GM19239 (cell line): ENCODE measurements at places on chromosomes 6 and 20.

GRCh38 chr6:41965429-41966213 lies 24.0 kb upstream of the CCND3 start:
- DNase-seq: no peak

GRCh38 chr6:47836639-47837038 lies 54.8 kb downstream of the OPN5 start:
- no peak for DNase-seq

DNA sequence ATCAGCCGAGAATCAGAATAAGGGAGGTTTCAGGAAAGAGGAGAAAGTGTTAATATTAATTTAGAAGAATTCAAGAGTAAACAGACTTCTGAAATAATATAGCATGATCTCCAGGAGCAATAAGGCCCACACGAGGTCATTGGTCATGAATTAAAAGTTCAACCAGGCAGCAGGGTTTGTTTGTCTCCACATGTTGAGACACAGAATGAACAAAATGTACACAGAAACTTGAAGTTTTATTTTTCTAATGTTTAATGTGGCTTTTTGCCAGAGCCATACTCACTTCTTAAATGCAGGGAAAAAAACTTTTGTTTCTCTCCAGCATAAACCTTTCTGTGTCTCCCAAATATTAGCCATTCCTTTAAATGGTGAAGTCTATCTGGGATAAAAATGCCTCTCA lies 504.5 kb downstream of the HDGFL1 start:
- DNase-seq: no peak

DNA sequence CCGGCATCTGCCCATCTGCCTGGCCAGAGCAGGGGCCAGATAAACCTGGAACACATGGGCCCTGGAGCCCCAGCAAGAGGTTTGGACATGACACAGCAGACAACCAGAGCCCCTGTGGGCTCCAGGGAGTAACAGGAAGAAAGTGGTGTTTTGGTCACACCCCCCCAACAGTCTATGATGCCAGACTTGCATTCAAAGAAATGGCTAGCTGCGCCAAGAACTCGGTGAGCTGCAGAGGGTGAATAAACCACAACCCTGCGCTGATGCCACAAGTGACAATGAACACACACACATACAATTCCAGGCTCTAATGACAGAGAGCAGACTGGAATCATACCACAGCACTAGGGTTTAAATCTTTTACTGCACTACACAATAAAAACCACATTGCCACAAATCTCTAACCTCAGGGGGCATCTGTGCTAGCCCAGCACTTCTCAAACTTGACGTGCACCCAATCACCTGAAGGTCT lies 34.0 kb downstream of the TRERF1 start:
- no peak for DNase-seq

DNA sequence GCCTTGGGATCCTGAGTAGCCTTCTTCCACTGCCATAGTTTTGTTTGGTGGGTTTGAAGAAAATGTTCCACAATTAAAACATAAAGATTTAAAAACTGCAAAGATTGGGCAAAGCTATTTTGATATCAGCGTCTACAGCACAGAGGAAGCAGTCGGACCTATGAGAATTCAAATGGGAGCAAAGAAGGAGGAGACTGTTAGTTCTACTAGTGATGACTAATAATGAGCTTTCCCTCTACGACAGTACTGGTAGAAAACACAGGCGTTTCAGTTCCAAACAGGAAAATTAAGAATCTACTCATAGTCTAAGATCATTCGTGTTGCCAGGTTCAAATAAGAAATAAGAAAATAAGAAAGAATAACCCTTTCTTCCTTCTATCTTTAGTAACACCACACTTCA lies 121.2 kb downstream of the INSM1 start:
- DNase-seq: no peak

- DNase-seq: no peak
These were observed 8.4 kb downstream of the CTSZ start for GRCh38 chr20:58998656-58999055.

DNA sequence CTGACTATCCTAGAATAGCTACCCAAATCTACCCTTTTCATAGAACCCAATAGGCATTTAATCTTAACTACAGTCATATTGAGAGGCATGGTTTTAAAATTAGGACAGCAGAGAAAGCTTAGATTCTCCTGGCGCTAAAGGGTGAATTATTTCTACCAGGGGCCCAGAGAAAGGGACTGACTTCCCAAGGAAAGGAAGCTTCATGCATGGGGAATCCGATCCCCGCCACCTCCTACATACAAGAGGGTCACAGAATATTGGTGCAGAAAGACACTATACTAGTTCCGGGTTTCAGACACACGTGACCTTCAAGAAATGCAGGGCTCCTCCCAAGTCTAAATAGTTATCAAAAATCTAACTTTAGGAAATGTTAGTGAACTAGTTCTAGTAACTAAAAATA lies 130.9 kb downstream of the PRKN start:
- no peak for DNase-seq

DNA sequence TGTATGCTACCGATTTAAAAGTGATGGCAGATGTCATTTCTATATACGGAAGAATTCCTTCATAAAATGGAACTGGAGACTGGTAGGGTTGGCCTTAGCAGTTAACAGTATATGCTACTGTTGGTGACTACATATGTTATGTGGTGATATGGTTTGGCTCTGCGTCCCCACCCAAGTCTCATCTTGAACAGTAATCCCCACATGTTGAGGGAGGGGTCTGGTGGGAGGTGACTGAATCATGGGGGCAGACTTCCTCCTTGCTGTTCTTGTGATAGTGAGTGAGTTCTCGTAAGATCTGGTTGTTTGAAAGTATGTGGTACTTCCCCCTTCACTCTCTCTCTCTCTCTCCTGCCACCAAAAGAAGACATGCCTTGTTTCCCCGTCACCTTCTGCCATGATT lies 29.6 kb downstream of the RGS17 start:
- no peak for DNase-seq

DNA sequence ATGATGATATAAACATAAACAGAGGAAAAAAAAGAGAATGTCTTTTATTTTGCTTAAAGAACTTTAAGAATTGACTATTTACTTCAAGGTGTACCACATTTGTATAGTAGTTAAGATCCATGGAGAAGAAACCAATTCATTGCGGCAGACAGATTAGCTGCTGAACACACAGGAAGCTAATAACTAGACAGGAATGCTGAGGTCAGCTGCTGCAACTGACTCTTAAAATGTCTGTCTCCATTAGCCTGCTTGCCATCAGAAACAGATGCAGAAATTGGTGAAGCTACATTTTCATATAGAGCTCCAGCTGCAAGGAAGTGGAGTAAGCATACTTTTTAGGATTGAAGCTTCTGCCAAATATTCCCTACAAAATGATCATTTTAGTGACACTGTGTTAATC lies 939.5 kb downstream of the EPHA7 start:
- no peak for DNase-seq
